Muscle of leg (tissue), 16 donors: ENCODE measurements at places on chromosomes 1 and 21. TPM values are rescaled to one million over a fixed set of nuclear protein-coding genes. Genes with fewer than 3 reads are reported as not detected.

DNA sequence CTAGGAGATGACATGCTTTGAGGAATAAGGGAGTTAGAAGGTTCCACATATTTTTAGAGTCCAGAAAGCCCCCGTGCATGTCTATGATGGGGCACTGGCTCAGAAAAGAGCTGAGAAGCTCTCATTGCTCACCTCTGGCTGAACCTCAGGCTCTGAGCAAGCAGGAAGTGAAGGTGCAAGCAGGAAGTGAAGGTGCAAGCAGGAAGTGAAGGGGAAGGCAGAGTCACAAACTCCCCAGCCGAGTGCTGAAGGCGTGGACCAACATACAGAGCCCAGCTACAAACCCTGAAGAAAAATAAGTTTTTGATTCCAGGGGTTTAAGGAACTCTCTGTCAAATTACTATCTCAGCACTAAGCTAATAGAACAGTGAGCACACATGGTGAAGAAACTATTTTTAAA, 7.0 kb downstream of the KRTAP10-8 start:
- DNase-seq, result no peak

Gene SPRR2G
- not detected for total RNA-seq

GRCh38 chr1:39680751-39681150, 8.8 kb upstream of the NT5C1A start:
- no peak for DNase-seq

Gene CD52
- total RNA-seq, result 1.7 TPM

Gene TDRD5
- under 0.01 TPM for total RNA-seq

GRCh38 chr1:183480971-183481441, 8.7 kb downstream of the SMG7 start:
- no peak for DNase-seq

Gene PRR9
- total RNA-seq, result not detected

Gene AZIN2
- total RNA-seq, result 5.3 TPM

Gene MTHFR
- 31.9 TPM for total RNA-seq

- no peak for DNase-seq
Observed at GRCh38 chr1:31576201-31576669, at the start of gene TINAGL1. Gene TINAGL1 (plus strand): TSS chr1:31576515. CDS start chr1:31577149, 634 bp downstream.

GRCh38 chr1:114331936-114332335, 178.3 kb upstream of the SYT6 start:
- no peak for DNase-seq
